ENCODE measurements at places on chromosomes 16 and 17.

DNA sequence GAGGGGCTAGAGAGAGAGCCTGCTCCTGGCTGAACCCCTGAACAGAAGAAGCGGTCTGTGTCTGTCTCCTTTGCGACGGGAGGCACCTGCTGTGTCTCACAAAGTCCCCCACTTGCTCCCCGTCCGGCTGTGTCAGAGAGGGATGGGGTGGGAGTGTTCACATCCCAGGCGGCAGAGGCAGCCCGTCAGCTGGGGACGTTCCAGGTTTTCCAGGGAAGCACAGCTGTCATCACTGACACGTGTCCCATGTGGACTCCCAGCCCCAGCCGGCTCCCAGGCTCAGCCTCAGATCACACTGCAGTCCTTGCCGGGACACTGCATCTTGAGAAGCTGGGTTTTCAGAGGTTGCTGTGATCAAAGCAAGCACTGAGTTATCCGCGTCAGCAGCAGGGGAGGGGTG is 1.6 kb downstream of the TELO2 start:
- DNase-seq: no peak

DNA sequence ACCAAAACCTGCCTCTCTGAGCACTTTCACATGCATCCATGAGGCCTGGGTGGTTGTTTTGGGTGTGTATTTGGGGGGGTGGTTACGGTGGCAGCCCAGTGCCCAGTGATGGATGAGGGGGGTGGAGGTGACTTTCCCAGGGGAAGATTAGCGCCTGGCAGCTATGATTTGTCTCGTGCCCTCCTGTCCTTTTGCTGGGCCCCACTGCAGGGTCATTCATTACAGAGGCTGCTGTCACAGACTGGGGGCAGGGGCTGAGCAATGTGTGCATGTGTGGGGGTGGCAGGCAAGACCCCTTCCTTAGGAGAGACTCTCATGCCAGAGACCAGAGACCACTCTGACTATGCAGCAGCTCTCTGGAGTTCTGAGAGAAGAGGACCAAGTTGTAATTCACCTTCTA is 93.7 kb downstream of the MRM1 start:
- DNase-seq: no peak

- DNase-seq: peak; percentile 85
Observed at GRCh38 chr16:17369421-17370222, 101.1 kb downstream of the XYLT1 start.

- DNase-seq: no peak
Observed at GRCh38 chr16:9864461-9864860, 317.8 kb downstream of the GRIN2A start.

DNA sequence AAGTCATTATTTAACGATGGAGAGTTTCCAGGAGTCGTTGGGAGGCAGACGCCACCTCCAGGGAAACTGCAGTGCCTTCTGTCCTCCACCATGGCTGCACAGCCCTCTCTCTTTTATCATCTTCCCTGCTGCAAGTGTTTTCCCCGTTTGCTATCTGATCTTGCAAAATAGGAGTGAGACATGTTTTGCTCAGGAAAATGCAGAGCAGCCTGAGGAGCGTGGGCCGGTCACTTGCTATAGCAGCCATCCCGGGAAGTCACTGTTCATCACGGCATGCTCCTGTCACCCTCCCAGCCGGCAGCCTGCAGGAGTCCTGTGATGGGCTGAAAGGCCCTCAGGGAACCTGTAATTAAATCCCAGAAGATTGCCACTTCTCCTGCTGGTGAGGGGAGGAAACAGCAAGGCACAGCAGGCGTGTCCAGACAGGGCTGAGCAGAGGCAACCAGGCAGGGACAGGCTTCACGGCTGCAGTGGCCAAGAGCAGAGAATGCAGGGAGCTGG is 143.1 kb downstream of the GSG1L start:
- DNase-seq: no peak

DNA sequence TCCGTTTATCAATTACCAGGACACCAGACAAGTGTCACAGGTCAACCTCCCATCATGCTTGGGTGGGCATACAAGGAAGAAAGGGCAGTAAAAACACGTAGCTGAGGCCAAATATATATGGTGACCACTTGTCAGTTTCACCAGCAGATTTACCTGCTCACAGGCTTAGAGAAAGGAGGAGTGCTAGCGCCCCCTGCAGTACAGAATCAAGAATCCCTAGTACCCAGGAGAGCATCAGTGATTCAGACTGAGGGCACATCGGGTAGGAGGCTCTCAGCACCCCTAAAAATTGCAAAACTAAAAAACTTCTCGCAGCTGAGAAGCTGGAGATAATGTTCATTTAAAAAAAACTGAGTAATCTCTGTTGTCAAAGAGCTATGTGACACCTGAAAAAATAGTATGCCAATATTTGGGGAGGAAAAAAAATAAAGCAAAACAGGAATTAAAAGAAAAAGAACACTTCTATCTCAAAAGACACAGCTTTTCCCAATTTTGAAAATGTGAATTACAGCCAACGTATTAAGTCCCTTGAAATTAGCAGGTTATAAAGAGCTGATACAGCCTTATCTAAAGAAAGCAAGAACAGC is 21.2 kb upstream of the MON1B start:
- peak; percentile 19 for DNase-seq

DNA sequence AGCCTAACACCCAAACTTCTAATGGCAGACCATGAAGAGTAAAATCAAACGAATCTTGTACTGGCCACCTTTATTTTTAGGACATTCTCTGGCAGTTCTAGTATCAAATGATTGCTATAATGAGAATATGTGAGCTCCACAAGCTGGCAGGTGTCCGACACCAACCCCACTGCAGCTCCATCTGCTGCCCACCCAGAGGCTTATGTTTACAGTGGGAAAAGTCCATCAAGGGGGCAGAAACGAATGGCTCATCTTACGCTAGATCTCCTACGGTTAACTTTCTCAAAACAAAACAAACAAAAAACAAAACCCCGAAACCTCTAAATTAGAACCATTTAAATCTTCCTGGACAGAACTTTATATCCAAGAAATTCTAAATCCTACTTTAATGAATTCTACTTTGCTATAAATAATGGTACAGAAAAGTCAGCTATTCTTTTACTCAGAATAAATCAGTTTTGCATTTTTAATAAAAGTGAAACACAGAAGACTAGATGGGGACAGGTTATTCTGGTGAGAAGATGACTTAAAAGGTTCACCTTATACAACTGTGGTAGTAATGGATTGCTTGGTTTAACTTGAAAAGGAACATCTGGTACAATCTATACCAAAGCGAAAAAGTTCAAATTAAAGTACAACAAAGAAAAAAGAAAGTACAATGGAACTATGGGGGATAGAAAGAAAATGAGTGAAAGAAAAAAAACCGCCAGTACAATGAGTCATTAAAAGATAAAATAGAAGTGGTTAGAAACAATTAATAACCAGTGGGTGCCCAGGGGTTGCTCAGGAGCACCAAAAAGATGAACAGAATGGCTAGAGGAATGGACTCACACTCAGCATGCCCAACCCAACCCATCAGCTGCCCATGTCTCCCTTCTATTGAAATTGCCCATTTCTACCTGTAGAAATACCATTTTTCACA is 40.2 kb downstream of the GRB2 start:
- DNase-seq: no peak

- no peak for DNase-seq
Observed at GRCh38 chr16:60648290-60648689, 1387.9 kb downstream of the CDH8 start.

DNA sequence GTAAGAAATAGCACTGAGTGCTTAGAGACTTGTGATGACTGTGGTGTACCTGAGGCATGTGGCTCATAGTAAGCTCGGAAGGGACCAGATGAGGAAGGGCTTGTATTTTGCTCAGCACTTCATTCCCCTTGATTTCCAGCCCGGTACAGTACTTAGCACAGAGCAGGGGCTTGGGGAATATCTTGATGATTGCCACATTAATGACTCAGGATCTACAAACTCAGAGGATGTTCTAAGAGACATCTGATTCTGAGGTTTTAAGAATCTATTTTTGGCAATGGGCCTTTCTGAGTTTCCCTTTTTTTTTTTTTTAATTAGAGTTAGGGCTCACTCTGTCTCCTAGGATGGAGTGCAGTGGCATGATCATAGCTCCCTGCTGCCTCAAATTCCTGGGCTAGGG is 9.1 kb downstream of the ASPHD1 start:
- DNase-seq: no peak

GRCh38 chr17:19513897-19514488 is 19.7 kb upstream of the SLC47A1 start:
- DNase-seq: peak; percentile 5
